ENCODE measurements at places on chromosomes 11 and 22.

GRCh38 chr11:19775622-19776021, 63.0 kb downstream of the NAV2 start:
- no peak for DNase-seq

GRCh38 chr22:19957445-19957844, 15.8 kb upstream of the TXNRD2 start:
- no peak for DNase-seq

DNA sequence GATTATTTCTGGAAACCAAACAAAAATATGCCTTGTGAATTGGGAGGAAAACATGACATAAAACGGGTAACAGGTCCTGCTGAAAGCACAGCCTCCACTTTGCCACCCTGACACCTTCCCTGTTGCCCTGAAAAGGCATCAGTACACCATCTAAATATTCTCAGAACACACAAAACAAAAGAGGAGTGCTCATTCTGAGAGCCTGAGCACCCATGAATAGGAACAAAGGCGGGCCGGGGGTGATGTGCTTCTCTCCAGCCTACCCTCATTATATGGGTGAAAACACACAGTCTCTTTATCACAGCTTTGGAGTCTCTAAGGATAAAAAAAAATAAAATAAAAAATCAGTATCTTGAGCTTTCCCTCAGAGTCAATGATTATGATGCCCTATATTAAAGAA, 19.7 kb downstream of the SCUBE2 start:
- no peak for DNase-seq

DNA sequence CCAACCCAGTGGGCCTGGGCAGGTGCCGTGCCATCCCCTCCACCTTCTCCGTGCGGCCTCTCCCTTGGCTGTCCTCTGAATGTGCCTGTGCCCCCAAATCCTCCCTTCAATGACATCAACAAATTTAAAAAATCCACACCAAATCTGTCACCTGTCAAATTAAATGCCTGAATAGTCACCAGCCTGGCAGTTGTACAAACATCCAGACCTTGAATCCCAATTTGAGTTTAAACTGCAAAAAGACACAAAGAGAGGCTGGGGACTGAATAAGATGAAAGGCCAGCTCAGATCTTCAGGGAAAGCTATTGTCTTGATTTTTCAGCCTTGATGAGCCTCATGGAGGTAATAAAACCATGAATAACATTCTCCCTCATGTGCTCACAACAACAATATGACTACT, 194.7 kb downstream of the KIRREL3 start:
- DNase-seq, result no peak

DNA sequence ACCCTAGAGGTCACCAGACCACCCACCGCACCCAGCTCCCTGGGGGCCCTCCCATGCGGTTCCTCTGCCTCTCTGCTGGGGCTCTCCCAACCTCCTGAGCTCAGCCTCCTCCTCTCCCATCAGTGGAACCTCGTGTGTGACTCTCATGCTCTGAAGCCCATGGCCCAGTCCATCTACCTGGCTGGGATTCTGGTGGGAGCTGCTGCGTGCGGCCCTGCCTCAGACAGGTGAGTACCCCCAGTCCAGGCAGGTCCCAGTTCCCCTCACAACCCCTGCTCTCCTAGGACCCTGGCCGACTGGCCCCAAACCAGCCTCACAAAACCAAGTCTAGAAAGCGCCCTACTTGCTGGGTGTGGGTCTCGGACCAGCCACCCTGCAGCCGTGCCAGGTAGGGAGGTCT, 1.6 kb downstream of the SLC22A12 start:
- DNase-seq, result no peak

DNA sequence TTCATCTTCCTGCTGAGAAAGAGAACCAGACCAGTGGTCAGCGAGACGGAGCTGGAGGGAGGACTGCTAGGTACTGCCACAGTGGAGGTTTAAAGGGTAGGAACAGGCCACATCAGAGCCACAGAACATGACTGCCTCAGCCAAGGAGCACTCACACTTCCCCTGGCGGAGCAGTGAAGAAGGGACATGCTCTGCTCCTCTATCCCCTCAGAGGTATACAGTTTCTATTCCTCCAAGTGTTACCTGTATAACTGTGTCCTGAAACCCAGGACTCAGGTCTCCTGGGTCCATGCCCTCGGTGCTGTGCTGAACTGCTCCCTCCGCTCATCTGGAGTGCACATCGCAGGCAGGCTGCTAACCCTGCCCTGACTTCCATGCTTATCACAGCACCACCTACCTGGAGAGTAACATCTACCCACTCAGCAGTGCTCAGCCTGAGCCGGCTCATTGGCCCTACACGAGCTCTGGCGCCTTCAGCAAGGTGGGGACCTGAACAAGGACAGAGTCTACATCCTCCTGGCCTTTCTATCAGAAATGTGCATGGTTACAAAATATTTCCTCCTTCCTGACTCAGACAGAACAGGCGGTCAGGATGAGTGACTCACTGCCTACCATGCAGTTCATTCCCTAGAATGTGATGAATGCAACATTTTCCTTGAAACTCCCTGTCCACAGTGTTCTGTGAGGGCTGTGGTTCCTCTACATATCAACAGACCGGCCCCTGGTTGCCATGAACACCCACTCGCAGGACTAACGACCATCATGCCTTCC, 52.9 kb downstream of the C11orf58 start:
- peak; percentile 94 for DNase-seq

GRCh38 chr11:23227078-23227445, 366.8 kb upstream of the CCDC179 start:
- DNase-seq, result peak; percentile 48

DNA sequence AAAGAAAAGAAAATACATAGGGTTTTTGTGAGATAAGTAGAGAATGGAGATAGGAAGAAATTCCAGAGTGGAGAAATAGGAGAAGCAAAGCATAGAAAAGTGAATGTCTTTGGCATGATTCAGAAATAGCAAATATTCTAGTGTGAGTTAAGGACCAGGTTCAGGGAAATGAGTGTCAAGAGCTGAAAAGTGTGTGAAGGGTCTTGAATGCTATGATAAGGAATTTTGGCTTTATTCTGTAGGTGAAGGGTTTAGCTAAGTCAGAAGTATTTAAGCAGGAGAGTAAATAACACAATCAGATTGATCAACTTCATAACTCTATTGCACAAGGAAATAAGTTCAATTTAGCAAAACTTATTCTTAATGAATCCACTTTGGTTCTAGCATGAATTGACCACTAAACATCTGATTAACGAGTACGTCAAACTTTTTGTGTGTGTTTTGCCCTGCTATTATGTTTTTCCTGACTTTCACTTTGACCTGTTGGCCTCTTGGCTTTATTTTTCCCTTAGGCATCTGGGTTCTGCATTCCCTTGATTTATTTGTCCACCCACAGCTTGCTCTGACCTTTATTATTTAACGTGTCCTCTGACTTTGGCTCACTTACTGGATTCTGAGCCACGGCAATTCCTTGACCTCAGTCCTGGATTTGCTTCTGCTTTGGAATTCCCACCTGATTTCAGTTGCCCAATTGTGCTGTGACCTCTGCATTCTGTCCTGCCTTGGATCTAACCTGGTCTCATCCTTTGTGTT, 11.9 kb upstream of the TMEM218 start:
- no peak for DNase-seq

- DNase-seq, result no peak
Measured at GRCh38 chr22:33421859-33422258, 363.7 kb upstream of the SYN3 start.

- DNase-seq, result peak; percentile 14
Measured at GRCh38 chr11:88013508-88014065, 161.7 kb downstream of the RAB38 start.

DNA sequence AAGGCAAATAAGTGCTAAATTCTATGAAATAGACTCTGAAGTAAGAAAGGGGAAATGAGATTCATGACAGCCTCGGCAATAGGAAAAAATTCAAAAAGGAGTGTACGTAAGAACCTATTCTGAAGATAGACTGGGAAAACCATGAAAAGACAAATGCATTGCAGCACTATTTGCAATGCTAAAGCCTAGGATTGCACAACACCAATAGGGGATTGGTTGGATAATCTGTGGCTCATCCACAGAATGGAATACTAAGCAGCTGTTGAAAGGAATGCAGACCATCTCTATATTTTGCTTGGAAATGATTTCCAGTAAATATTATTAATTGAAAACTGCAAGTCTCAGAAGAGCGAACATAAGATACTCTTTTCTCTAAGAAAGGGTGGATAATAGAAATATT, 91.7 kb upstream of the CLMP start:
- peak; percentile 53 for DNase-seq

GRCh38 chr22:29209624-29209929, 3.9 kb downstream of the EMID1 start:
- no peak for DNase-seq

DNA sequence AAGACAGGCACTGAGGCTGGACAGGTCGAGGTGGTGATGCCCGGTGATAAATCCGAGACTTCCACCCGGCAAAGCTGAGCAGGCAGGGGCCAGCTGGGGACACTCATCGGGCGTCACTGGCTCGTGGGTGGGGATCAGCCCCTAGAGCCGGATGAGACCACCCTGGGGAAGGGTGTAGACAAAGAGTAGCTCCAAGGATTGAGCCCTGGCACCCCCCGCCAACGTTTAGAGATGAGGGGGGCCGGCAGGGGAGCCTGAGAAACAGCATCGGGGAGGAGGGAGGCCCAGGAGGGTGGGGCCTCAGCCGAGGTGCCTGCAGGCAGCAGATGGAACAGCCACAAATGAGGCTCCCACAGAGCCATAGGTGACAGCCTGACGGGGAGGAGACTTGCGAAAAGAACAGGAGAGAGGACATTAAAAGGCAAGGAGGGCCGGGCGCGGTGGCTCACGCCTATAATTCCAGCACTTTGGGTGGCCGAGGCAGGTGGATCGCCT, 27.4 kb upstream of the CBX7 start:
- no peak for DNase-seq

- DNase-seq, result no peak
Measured at GRCh38 chr11:119854521-119854920, 125.5 kb upstream of the NECTIN1 start.

GRCh38 chr11:116958246-116958645, 120.8 kb upstream of the APOA1 start:
- peak; percentile 22 for DNase-seq

GRCh38 chr11:131186629-131187101, 183.8 kb upstream of the NTM start:
- no peak for DNase-seq

DNA sequence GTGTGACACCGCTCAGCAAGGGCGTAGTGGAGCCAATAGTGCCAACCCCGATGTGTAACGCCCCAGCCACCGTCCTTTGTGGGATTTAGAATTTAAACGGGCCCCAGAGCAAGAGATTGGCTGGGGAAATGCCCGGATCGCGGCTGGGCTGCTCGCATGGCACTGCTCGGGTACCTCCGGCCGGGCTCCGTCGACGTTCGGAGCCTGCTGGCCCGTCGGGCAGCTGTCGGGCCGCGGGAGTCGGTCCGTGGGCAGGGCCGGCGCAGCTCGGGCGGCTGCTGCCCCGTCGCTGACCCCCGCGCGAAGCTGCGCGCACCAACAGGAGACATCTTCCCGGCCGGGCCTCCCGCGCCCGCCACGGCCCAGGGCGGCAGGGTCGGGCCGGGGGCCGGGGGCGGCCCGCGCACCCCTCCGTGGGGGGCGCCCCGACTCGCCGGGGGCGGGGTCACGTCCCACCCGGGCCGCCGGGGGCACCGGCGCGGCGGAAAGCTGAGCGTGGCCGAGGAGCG, 1.3 kb upstream of the KDM2A start:
- DNase-seq, result no peak

GRCh38 chr11:88315981-88316441, 21.5 kb downstream of the CTSC start:
- no peak for DNase-seq

GRCh38 chr11:134944986-134945385, 532.9 kb upstream of the B3GAT1 start:
- DNase-seq, result no peak

DNA sequence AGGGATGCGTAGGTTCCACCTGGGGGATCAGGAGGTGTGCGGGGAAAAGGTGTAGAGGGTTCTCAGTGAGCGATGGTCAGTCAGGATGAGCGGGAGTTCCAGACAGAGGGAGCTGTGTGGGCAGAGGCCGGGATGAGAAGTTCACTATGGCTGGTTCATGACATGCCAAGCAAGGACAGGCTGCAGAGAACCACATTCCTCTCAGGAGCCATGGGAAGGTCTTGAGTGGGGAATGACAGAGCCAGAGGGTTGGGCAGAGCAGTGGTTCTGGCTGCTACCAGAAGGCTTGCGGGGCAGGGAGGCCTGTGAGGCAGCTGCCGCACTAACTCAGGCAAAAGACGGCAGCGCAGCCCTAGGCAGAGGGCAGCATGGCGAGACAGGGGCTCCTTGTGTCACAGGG, 66.1 kb downstream of the SCUBE1 start:
- DNase-seq, result no peak

- no peak for DNase-seq
Measured at GRCh38 chr22:50548921-50549790, 3.5 kb downstream of the KLHDC7B start.

GRCh38 chr11:126697936-126698335, 302.6 kb downstream of the KIRREL3 start:
- no peak for DNase-seq

DNA sequence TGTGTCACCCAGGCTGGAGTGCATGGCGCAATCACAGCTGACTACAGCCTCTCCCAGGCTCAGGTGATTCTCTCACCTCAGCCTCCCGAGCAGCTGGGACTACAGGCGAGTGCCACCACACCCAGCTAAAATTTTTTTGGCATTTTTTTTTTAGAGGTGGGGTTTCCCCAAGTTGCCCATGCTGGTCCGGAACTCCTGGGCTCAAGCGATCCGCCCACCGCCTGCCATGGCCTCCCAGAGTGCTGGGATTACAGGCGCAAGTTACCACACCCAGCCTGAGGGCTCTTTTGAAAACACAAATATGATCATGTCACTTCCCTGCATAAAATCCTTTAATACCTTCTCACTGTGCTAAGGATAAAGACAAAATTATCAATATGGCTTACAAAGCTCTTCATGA, 88.1 kb downstream of the MAML2 start:
- DNase-seq, result no peak

GRCh38 chr11:128351168-128351567, 236.2 kb downstream of the ETS1 start:
- DNase-seq, result no peak

GRCh38 chr11:33068611-33069340, 29.4 kb downstream of the TCP11L1 start:
- DNase-seq, result no peak

- DNase-seq, result no peak
Measured at GRCh38 chr22:28024422-28024888, 105.4 kb upstream of the PITPNB start.

DNA sequence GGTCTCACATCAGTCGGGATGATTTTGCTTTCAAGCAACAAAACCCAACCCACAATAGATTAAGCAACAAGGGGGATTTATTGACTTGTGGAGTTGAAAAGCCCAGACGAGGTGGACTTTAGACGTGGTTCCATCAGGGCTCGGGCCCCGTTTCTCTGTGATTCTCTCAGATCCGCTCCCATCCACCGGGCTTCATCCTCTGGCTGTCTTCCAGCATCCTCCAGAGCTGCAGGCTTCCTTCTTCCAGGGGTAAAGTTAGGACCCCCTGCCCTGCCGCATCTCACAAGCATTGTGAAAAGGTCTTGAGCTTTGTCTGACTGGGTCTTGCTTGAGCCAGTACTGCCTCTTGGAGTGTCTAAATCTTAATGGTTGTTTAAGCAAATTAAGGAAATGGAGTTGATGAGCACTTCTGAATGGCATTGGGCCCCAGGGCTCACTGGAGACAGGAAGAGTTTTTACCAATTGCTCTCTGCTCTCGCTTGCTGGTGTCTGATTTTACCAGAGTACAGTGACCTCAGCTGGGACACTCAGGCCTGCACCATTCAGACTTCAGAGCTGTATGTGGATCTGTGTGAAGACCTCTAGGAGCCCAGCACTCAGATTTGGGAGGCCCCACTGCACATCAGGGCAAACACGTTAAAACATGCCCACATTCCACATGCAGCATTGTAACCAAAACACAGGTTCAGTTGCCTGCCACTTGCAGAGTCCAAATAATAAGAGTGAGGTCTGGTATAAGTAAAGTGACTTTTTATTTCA, 13.5 kb upstream of the FTH1 start:
- peak; percentile 19 for DNase-seq

All from adipocyte (in vitro differentiated cells).